Fibroblast of villous mesenchyme (primary cell): ENCODE measurements at places on chromosomes 5 and 9. TPM values are rescaled to one million over a fixed set of nuclear protein-coding genes. Genes with fewer than 3 reads are reported as not detected.

Gene SLC34A1
- total RNA-seq = not detected in 2 replicates

Gene NMUR2
- total RNA-seq = not detected in 2 replicates

Gene PHF24
- total RNA-seq = not detected in 2 replicates

Gene IL3
- total RNA-seq = not detected in 2 replicates

Gene MYO10
- total RNA-seq = 36.7 and 61.2 TPM in 2 replicates

Gene CDH9
- not detected in 2 replicates for total RNA-seq

Gene RAD1
- total RNA-seq = 52.5 and 68.7 TPM in 2 replicates

Gene NUTM2G
- not detected in 2 replicates for total RNA-seq

Gene RNF180
- 5.5 and 5.6 TPM in 2 replicates for total RNA-seq

Gene ASPN
- total RNA-seq = 1.6 and 3.9 TPM in 2 replicates

Gene DNAI1
- under 0.01 TPM in 1 of 2 replicates, not detected in the other for total RNA-seq

Gene GFRA3
- not detected in 2 replicates for total RNA-seq

Gene PDLIM4
- total RNA-seq = 42.8 and 97.2 TPM in 2 replicates

Gene RGS7BP
- 0.32 TPM in 1 of 2 replicates, not detected in the other for total RNA-seq

Gene CDHR2
- total RNA-seq = not detected in 2 replicates

Gene ABO
- not detected in 2 replicates for total RNA-seq

Gene CANX
- 628 and 886 TPM in 2 replicates for total RNA-seq
